Germinal center (tissue), 1 donor: ENCODE measurements at places on chromosomes 3 and 15.
A peak's percentile ranks its signal among the peaks of the same experiment; 100 is the strongest.

DNA sequence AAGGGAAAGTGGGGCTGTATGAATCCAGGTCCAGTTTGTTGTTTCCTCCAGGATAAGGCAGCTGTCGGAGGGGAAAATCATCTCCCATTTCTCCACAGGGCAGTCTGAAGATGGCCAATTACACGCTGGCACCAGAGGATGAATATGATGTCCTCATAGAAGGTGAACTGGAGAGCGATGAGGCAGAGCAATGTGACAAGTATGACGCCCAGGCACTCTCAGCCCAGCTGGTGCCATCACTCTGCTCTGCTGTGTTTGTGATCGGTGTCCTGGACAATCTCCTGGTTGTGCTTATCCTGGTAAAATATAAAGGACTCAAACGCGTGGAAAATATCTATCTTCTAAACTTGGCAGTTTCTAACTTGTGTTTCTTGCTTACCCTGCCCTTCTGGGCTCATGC lies 911 bp downstream of the CCRL2 start:
- no peak for DNase-seq

GRCh38 chr3:2659896-2660295 lies 450.3 kb downstream of the IL5RA start:
- no peak for DNase-seq

GRCh38 chr3:112786002-112786590 lies 60.6 kb downstream of the CD200R1L start:
- DNase-seq, result no peak

DNA sequence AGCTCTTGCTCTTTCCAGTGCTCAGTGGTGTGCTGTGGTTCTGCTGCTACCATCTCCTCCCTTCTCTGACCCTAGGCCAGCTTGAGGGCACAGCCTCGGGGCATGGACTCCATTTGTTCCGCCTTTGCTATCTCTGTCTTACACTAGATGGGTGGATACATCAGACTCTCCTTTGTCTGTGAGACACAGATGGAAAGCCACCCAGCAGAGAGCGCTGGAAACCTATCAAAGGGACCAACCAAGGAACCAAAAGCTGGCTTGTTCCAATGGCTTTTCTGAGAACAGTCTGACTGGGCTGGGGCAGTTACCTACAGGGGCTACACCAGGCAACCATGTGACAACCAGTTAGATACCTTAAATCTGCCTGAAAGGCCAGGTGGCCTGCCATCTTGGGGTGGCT lies 63.8 kb downstream of the NPTN start:
- no peak for DNase-seq

- no peak for DNase-seq
Observed at GRCh38 chr3:65914032-65914739, 124.5 kb downstream of the MAGI1 start.

DNA sequence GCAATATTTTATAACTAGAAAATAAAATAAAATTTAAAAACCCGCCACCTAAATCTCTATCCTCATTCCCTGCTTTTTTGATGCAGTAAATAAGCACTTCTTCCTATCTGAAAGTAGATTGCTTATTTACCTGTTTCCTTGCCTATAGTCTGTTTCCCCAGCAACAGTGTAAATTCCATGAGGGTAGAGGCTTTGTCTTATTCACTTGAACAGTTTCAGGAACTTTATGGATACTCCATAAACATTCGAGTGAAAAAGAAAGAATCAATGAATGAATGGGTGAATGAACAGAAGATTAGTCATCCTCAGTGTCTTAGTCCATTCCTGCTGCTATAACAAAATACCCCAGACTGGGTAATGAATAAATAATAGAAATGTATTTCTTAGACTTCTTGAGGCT lies 41.7 kb downstream of the SHC4 start:
- DNase-seq, result no peak

DNA sequence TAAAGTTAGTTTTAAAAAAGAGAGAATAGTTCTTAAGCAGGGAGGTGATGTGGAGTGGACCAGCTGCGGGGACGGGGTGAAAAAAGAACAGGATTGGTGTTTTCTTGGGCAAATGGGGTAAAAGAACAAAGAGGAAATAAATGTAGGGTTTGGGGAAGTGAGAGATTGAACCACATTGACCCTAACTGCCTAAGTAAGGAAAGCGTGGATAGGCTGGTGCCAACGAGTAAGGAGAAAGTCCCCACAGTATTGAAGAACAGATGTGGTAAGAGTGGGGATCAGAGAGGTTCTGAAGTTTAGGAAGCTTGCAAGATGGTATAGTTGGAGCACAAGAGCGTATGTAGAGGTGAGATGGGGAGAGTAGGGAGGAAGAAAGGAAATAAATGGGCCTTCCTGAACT lies 17.0 kb downstream of the IREB2 start:
- peak; percentile 23 for DNase-seq

- no peak for DNase-seq
Observed at GRCh38 chr3:55074796-55075195, 146.9 kb upstream of the LRTM1 start.

GRCh38 chr3:42936157-42936981 lies 30.4 kb downstream of the ZNF662 start:
- DNase-seq, result no peak

DNA sequence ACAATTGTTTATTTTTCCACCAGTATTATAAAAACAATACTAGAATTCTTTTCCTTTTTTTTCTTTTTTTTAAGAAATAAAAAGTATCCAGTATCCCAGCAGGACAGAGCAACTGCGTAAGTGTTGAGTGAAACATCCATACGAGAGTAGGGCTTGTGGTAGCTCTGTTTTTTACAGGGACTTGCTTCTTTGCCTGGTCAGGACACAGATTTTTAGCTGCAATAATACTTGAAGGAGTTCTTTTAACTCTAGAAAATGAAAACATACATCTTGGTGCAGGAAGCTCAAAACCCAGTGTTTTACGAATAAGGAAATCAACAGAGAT lies 297.7 kb upstream of the NR2E3 start:
- no peak for DNase-seq

GRCh38 chr3:152595975-152596821 lies 238.7 kb upstream of the P2RY1 start:
- DNase-seq, result peak; percentile 70

- no peak for DNase-seq
Observed at GRCh38 chr15:77335298-77335697, 84.6 kb downstream of the PEAK1 start.

DNA sequence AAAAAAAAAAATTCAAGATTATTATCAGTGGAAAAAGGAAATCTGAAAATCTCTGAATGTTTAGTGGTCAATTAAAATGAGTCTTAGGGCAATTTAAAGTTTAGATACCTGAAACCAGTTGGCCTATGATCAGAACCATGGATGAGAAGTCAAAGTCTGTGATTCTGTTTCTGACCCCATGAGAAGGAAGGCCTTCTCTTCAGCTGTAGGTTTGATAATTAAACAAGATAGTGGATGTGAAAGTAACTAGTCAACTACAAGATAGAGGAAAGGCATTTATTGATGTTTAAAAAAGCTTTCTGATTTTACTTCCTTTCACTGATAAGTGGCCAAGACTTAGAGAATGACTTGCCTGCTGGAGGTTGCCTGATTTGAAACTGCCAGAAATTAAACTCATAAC lies 8.7 kb downstream of the PLS1 start:
- no peak for DNase-seq

GRCh38 chr3:191357909-191358308 lies 27.6 kb upstream of the UTS2B start:
- no peak for DNase-seq

- DNase-seq, result no peak
Observed at GRCh38 chr3:170941551-170941950, 33.1 kb upstream of the EIF5A2 start.

DNA sequence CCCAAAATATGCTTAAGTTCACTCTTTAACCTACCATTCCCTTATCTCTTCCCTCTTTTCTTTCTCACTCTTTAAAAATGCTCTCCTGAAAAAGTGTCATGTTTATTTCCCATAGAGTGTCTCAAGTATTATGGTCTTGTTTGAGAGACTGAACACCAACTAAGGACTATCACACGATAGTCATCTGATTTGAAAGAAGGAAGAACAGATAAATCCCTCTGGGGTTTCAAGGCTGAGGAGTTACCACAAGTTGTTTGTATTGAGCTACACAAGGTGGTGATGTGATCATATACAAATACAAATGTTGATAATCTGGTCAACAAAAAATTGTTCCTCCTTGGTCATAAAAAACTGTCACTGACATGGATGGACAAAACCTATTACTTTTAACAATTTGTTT lies 13.8 kb downstream of the MEIS2 start:
- no peak for DNase-seq

GRCh38 chr3:99559196-99559595 lies 79.2 kb upstream of the COL8A1 start:
- DNase-seq, result no peak

- DNase-seq, result peak; percentile 23
Observed at GRCh38 chr3:128076483-128077201, 24.4 kb downstream of the SEC61A1 start.

GRCh38 chr3:187193181-187193580 lies 4.1 kb upstream of the RTP1 start:
- DNase-seq, result no peak

GRCh38 chr3:148964809-148965208 lies 26.5 kb upstream of the GYG1 start:
- DNase-seq, result no peak

GRCh38 chr3:151318991-151319390 lies 2.4 kb upstream of the GPR87 start:
- no peak for DNase-seq

DNA sequence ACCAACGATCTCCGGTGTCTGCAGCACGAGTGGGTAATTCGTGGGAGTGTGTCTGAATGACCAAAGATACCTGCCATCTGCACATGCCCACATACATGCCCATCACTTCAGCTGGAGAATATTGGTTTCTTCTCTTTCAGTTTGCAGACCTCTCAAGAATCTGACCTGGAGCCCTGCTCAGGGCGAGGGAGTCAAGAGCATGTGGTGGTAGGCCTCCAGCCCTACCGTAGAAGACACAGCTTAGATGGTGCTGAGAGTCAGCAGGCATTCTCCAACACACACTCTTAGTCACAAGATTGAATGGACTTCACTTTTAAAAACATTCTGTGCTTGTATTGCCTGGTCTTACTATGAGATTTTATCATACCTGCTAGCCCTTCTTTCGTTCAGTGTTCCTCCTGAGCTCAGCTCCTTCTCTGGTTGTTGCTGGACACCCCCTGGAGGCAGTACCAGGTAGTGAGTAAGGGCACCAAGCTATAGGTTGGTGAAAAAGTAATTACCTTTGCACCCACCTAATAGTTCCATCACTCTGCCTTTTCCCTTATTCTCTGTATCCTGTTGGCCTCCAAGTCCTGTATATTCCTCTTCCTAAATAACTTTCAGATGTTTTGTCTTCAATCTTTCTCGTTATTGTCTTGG lies 252.0 kb downstream of the CACNA2D3 start:
- DNase-seq, result peak; percentile 5

DNA sequence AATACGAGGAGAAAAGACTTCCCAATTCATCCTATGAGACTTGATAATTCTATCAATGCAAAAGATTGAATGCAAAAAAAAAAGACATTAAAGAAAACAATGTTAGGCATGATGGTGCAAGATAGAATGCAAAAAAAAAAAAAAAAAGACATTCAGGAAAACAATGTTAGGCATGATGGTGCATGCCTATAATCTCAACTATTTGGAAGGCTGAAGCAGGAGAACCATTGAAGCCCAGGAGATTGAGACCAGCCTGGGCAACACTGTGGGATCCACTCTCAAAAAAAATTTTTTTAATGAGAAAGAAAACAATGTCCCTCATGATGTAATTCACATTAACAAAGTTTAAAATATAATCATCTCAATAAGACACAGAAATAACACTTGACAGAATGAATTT lies 75.9 kb downstream of the MYO9A start:
- no peak for DNase-seq

GRCh38 chr15:60758961-60759729 lies 280.2 kb upstream of the ICE2 start:
- DNase-seq, result no peak

- no peak for DNase-seq
Observed at GRCh38 chr15:37149146-37149545, 48.8 kb upstream of the MEIS2 start.

DNA sequence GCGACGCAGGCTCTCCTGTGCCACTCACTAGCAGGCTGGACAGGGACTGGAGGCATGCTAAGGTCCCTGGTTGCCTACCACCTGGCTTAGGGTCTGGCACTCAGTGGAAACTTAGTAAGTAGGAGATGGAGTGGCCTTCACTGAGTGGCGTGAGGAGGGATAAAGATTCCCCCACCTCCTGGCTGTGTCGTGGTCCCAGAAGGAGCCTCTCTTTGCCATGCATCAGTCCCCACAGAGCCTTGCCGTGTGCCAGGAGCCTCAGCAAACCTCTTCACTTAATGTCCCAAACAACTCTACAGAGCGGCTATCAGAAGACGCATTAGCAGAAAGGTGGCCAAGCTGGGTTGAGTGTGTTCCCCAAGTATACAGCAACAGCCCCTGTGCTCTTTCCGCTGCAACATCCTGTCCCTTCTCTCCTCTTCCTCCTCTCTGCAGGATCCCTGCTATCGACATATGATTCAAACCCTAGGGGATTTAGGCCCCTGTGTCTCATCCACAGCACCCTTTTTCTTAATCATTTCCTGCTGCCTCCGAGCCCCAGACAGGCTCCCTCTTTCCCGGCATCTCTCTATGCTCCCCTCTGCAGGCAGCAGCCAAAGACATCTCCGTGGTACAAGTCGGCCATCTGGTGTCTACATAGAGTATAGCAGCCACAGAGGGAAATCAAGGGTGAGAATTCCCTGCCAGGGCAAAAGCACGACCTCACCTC lies 66.7 kb downstream of the SLC6A1 start:
- peak; percentile 25 for DNase-seq

DNA sequence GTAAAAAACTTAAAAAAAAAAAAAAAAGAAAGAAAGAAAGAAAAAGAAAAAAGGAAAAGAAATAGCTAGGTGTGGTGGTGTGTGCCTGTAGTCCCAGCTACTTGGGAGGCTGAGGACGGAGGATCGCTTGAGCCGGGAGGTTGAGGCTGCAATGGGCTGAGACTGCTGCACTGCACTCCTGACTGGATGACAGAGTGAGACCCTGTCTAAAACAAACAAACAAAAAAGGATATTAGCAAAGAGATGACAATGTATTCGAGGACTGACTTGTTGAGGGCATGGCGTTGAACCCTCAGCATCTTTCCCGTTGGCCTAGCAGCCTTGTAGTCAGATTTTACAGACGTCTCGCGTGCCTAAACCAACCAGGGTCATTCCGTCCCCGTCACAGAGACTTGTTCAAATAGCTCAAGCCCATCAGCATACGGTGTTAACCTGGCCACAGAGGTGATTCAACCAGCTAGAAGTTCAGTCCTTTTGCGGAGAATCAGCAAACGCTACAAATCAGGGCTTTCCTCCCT lies 528 bp upstream of the NIT2 start:
- DNase-seq, result no peak

DNA sequence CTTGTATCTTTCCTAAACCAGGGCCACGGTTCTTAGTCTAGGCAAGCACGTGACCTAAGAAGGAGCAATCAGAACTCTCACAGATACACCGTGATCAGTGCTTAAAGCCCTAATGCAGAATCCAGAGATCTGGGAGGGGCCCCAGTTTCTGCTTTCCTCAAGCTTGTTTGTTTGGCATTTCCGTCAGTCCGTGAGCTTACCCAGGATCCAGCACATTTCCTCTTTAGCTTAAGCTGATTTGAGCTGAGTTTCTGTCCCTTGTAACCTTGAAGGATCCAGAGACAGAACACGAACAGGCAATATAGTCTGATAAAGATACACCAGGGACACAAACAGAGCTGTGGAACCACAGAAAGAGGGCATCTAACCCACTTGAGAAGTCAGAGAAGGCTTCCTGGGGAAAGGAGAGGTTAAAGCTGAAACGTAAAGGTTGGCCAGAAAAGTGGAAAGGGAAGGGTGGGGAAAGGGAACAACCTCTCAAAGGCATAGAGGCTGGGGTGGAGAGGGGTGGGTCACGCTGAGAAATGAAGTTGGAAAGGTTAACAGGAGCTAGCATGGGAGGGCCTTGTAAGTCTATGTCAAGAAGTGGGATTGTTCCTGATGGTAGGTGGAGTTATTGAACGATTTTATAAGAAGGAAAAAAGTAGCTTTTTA lies 42.1 kb upstream of the RARB start:
- no peak for DNase-seq
